Uterine smooth muscle cell (primary cell): ENCODE measurements at places on chromosomes 11 and 22. TPM values are rescaled to one million over a fixed set of nuclear protein-coding genes. Genes with fewer than 3 reads are reported as not detected.

Gene MPEG1
- total RNA-seq: not detected in 2 replicates

Gene NXPE2
- total RNA-seq: under 0.01 and 0.11 TPM in 2 replicates

Gene SCGB1A1
- total RNA-seq: not detected in 2 replicates

Gene TMEM132A
- total RNA-seq: 33.4 and 48.5 TPM in 2 replicates
